ENCODE measurements at places on chromosomes 2 and 18.

DNA sequence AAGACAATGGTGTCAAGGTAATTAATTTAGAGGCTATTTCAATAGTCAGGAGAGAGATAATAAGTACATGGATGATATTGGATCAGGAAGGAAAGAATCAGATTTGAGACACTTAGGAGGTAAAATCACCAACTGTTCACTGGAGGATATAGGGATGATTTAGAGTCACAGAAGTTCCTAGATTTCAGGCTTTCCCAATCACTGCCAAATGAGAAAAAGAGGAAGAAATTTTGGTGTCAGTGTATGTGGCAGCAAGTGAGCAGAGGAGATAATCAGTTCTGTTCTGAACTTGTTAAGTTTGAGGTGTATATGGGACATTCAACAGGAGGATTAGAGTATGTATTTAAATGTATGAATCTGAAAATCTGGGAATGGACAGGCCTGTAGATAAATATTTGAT, 640.4 kb downstream of the NR4A2 start:
- H3K36me3 ChIP-seq = no peaks in the 10 kb centered on the region
- no peaks in the 10 kb centered on the region for H3K27me3 ChIP-seq

DNA sequence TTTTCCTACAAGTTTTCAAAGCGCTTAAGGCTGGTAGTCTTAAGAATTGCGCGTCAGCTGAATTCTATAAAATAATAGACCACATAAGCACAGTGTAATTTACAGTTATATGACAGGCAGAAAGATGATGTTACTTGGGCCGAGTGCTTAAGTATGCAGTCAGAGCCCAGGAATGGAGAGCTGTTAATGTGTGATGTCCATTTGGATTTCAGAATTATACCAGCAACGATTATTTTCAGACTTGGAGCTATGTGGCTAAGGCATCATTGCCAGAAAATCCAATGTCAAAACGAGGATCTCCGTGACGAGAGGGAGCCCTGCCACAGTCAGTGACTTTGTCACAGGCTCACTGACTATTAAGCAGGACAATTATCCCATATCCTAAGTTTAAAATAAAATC, 3.4 kb downstream of the KLF7 start:
- H3K36me3 ChIP-seq = no peaks in the 10 kb centered on the region
- H3K4me3 ChIP-seq = no peak overlapping the region
- no peaks in the 10 kb centered on the region for H3K27me3 ChIP-seq
- no peak overlapping the region for H3K27ac ChIP-seq
- DNase-seq = no peak

GRCh38 chr2:97779141-97779540, 65.8 kb downstream of the ZAP70 start:
- H3K27me3 ChIP-seq = no peaks in the 10 kb centered on the region
- no peak for DNase-seq
- H3K27ac ChIP-seq = no peak overlapping the region
- H3K4me1 ChIP-seq = no peaks in the 10 kb centered on the region
- no peak overlapping the region for H3K4me3 ChIP-seq
- H3K36me3 ChIP-seq = peaks cover 3% of the 10 kb centered on the region

DNA sequence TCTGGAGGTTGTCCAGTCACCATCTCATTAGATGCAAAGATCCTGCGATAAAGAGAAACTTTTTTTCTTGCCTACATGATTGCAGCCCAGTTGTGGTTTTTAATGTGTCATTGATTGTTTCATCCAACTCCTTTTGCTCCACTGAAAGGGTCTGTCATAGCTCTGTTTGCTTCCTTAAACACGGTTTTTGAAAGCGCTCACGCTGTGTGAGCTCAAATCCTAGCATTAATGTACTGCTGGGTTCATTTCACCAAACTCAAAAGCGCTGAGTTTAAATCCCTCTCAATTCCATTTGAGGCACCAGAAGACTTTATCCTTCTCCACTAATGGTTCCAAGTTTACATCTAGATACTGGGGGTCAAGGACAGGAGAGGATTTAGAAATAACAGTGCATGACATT, 53.6 kb downstream of the CDK15 start:
- no peaks in the 10 kb centered on the region for H3K4me1 ChIP-seq
- H3K27ac ChIP-seq = no peak overlapping the region
- H3K27me3 ChIP-seq = no peaks in the 10 kb centered on the region
- no peak for DNase-seq

DNA sequence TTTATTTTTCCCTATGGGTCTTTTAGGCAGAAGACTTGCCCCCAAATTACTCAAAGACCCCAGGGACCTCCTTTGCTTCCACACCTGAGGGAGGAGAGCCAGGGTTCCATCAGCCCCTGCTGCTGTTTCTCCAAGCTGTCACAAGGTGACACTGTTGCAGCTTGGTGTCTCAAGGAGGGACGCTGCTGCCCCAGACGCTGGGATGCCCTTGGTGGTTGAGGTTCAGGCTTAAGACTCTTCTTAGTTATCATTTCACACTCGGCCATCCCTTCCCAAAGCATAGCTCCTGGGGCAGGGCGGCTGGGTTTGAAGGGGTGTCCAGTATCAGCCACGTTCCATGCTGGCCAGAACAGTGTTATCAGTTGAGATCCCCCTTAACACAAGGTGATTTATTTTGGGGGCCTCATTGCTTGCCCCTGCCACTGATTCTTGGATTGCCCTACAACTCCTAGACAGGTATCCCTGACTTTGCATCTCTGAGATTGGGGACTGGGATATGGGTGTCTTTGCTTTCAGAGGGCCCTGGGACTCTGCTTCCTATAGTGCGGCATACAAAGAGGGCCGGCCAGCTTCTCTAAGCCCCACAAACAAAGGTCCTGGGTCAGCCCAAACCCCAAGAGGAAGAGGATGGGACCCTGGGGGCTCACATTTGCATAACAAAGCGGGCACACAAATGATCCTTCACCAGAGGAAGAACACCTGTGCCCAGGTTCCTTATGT, 22.7 kb downstream of the GPR55 start:
- no peak overlapping the region for H3K27ac ChIP-seq
- H3K4me3 ChIP-seq = no peak overlapping the region
- DNase-seq = no peak
- no peaks in the 10 kb centered on the region for H3K4me1 ChIP-seq
- no peaks in the 10 kb centered on the region for H3K36me3 ChIP-seq
- no peaks in the 10 kb centered on the region for H3K27me3 ChIP-seq

DNA sequence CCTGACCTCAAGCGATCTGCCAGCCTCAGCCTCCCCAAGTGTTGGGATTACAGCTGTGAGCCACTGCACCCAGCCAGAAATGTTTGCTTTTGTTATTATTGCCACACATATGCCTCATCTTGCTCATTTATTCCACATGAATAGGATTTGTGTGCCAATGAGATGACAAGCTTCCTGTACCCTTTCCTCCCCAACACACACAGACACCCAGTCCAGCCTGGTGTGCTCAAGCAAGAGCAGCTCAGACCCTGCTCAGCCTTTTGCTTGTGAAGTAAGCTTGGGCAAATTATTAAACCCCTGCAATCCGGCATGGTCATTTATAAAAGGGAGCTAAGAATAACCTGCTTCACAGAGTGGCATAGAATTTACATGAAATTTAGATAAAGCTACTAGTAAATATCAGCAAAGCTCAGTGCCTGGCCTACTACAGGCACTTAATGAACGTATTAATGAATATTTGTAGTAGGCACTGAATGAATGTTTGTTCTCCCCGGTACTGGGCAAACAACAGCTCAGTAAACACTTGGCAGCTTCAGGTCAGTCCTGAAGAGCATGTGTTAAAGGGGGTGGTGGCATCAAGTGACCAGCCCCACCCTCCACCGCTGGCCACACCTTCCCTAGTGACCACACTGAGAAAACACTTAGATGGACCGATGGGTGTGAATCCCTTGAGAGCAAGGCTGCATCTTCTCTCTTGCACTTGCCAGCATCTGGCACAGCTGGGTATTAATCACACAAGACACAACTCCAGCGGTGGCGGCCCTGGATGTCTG, 280.2 kb downstream of the SRBD1 start:
- no peaks in the 10 kb centered on the region for H3K36me3 ChIP-seq
- DNase-seq = peak; percentile 22
- H3K27me3 ChIP-seq = no peaks in the 10 kb centered on the region

- no peak overlapping the region for H3K4me3 ChIP-seq
- DNase-seq = peak; percentile 81
Measured at GRCh38 chr2:234981197-234982095, 29.6 kb downstream of the SH3BP4 start.

DNA sequence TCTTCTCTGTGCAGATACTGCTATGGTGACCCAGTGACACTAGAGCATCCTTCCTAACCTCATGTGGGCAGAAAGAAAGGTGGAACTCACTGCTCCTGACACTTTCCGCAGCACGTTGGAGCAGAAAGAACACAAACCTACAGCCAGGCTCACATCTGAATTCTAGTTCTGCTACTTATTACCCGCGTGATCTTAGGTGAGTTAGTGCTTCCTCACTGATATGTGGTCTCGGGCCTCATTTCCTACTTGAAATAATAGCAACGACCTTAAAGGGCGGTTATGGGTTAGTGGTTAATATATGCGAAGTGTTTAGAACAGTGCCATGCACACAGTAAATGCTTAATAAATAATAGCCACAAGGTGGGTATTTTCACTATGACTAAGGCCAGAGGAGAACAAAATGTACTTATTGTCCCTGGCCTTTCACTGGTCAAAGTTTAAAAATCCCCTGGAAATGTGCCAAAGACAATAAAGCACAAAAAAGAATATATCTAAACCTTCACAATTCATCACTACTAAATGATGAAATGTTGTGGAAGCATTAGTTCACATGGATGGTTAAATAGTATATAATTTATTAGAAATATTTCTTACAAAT, 66.6 kb downstream of the MYOM1 start:
- no peak overlapping the region for H3K4me3 ChIP-seq
- no peak for DNase-seq
- no peaks in the 10 kb centered on the region for H3K36me3 ChIP-seq
- H3K27ac ChIP-seq = peak overlapping the region; percentile 73
- H3K4me1 ChIP-seq = peaks cover 9% of the 10 kb centered on the region
- no peaks in the 10 kb centered on the region for H3K27me3 ChIP-seq

- no peaks in the 10 kb centered on the region for H3K27me3 ChIP-seq
- no peaks in the 10 kb centered on the region for H3K36me3 ChIP-seq
- H3K4me3 ChIP-seq = no peak overlapping the region
- H3K27ac ChIP-seq = no peak overlapping the region
- DNase-seq = no peak
- peaks cover 19% of the 10 kb centered on the region for H3K4me1 ChIP-seq
Measured at GRCh38 chr2:236849940-236850339, 235.7 kb upstream of the COPS8 start.

DNA sequence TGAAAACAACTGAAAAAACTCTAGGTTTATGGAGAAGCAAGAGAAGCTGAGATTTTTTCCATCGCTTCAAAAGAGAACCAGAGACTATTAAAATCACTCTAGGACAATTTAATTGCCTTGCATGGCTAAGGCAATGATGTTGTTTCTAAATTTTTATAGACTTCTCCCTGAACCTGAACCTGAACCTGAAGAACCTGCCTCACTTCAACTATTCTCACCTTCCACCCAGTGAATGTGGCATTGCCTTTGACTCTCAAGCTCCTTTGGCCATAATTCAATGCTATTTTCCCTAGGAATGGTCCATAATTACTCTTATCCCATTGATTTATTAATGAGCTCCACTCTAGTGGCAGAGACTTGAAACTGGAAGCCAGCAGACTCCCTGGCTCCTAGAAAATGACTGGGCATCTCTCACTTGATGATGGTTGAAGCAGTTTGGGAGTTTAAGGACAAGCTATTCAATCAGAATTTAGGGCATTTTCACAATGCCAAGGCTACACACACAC, 303.8 kb upstream of the UBE2E3 start:
- no peak for DNase-seq
- no peaks in the 10 kb centered on the region for H3K27me3 ChIP-seq
- no peak overlapping the region for H3K27ac ChIP-seq
- no peak overlapping the region for H3K4me3 ChIP-seq
- no peaks in the 10 kb centered on the region for H3K36me3 ChIP-seq
- no peaks in the 10 kb centered on the region for H3K4me1 ChIP-seq

DNA sequence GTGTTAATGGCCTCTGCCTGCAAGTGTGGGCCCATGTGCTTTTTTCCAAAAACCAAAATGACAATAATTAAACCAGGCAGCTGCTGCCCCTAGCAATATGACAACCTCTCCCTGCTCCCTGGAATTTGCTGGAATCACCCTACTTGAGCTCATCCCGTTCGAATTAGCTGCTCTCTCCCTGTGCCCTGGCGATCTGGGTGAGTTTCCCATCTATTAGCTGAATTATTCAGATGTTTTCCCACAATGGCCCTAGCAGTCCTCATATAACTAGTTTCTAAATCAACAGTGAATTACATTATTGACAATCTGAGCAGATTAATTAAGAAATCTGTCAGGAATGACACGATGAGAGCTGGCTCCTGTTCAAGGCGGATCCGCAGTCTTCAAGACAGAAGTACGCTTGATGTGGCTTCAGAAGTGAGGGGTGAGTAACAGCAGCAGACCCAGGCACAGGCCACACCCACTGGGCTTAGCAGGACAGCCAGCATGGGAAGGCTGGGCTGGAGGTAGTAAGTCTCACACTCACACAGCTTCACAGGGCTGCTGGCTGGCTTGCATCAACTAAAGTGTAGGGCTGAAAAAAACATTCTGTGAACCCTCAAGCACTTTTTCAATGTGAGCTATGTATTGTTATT, 366.2 kb upstream of the ID2 start:
- DNase-seq = no peak
- no peak overlapping the region for H3K4me3 ChIP-seq
- no peaks in the 10 kb centered on the region for H3K36me3 ChIP-seq
- H3K27me3 ChIP-seq = no peaks in the 10 kb centered on the region

GRCh38 chr2:19676770-19677169, 225.0 kb downstream of the TTC32 start:
- H3K27me3 ChIP-seq = no peaks in the 10 kb centered on the region
- no peaks in the 10 kb centered on the region for H3K4me1 ChIP-seq
- DNase-seq = no peak

DNA sequence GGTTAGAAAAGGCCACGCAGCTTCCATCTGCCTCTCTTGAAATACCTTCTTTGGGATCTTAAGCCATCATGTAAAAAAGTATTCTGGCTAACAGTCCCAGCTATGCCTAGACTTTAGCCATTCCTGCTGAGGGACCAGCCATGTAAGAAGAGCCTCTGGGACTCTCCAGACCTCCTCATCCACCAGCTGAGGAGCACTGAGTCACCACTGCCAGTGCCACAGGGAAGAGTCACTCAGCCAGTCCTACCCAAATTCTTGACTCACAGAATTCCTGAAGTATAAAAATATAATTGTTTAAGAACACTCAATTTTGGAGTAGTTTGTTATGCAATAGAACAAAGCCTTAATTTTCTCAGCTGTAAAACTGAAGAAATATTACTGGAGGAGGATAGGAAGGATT, 436.7 kb downstream of the ZEB2 start:
- no peaks in the 10 kb centered on the region for H3K36me3 ChIP-seq
- H3K4me1 ChIP-seq = no peaks in the 10 kb centered on the region

- no peaks in the 10 kb centered on the region for H3K4me1 ChIP-seq
- no peak overlapping the region for H3K4me3 ChIP-seq
- H3K36me3 ChIP-seq = no peaks in the 10 kb centered on the region
- DNase-seq = no peak
Measured at GRCh38 chr2:215590010-215590745, 154.3 kb upstream of the FN1 start.

GRCh38 chr2:99961196-99961913, 181.0 kb downstream of the AFF3 start:
- H3K27ac ChIP-seq = no peak overlapping the region
- H3K36me3 ChIP-seq = no peaks in the 10 kb centered on the region
- no peak for DNase-seq
- H3K4me1 ChIP-seq = no peaks in the 10 kb centered on the region
- H3K4me3 ChIP-seq = no peak overlapping the region

- DNase-seq = no peak
- no peak overlapping the region for H3K27ac ChIP-seq
- no peaks in the 10 kb centered on the region for H3K27me3 ChIP-seq
- no peaks in the 10 kb centered on the region for H3K36me3 ChIP-seq
- H3K4me3 ChIP-seq = no peak overlapping the region
Measured at GRCh38 chr2:151823651-151824050, 4.6 kb downstream of the ARL5A start.

Data from body of pancreas (tissue), 4 donors.